Stimulated activated CD4-positive, alpha-beta T cell treated with anti-CD3 and anti-CD28 coated beads, Interleukin-1b, Interleukin-23, amount 100 ng/mL, for 24 hours (primary cell): ENCODE measurements at places on chromosomes 16 and 17.

- no peak for DNase-seq
Observed at GRCh38 chr17:56661906-56662305, 68.4 kb downstream of the NOG start.

GRCh38 chr17:29181226-29181625 is 1.0 kb upstream of the MYO18A start:
- no peak for DNase-seq

DNA sequence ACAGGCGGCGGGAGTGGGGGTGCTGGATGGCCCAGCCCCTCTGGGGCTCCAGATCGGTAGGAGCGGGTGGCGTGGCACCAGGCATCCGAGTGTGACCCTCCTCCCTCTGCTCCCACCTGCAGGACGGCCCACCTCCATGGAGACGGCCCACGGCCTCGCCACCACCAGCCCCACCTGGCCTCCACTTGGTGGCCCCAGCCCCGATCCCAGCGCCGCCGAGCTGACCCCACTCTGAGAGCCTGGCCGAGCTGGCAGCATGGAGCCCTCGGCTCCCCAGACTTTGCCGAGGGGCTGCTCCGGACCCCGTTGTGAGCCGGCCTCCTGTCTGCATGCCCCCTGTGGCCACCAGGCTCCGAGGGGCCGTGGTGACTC is 4.7 kb upstream of the NUDT16L1 start:
- no peak for DNase-seq

DNA sequence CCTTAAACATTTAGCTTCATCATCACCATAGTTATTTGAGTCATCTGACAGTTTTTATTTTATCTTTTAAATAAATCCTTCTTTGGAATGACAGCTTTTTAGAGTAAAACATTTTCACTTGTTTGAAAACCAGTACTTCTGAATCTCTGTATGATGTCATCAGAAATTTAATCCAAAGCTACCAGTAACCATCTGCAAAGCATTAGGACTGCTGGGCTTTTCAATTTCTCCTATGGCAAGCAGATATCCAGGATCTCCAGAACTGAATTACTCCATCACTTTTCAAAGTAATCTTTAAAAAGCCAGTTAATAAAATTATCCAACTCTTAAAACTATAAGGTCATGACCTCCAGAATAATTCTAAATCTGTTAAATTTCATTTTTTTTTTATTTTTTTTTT is 51.5 kb downstream of the CHCT1 start:
- no peak for DNase-seq

DNA sequence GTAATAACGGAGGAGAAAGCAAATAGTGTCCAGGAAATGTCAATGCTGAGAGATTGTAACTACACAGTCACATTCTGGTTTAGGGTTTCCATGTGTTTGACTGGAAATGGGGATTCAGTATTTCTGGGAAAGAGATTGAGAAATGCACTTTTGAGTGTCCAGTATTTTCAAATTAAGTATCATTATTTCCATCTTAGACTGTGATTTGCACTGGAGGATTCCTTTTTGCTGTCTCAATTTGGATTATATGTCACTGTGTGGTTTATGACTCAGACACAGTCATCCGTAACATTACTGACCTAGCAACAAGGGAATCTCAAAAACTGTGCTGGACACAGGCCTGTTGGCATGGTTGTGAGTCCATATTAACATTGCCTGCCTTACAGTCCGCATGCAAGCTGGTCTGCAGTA is 681.4 kb downstream of the CDH11 start:
- no peak for DNase-seq

GRCh38 chr17:48240562-48241130 is 133.1 kb downstream of the SNX11 start:
- DNase-seq: no peak

GRCh38 chr17:44251062-44251461 is 16.9 kb downstream of the SLC4A1 start:
- no peak for DNase-seq
